ENCODE measurements at places on chromosomes 16 and 17.

DNA sequence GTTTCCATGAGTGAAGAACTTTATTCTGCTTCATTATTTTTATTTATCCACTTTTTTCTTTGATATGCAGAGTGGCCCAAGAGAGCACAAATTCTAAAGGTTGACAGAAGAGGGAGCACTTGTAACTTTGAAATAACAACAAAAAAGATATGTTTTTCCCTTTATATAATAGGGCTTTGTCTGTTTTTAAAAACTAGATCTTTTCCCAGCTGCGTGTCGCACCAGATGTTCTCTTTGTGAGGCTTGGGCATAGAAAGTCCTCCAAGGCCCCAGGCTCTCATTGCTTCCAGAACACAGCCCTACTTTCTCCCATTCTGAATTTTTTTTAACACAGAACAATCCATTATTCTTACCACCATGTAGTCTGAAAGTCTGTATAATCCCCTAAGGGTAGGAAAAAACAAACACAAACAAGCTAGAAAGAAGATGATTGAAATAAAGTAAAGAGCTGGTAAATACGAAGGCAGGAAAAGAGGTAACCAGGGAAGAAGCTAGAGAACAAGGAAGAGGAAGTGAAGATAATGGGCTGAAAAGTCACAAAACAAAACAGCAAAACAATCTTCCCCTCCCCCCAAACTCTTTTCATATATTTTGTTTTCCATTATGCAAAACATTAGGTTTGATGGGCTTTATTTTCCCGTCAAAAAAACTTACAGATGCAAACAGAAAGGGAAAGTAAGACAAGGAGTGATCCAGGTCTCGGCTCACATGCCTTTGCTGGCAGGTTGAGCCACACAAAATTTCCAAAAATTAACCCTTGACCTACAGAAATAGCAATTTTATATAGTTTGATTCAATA lies 160.4 kb downstream of the ABCA8 start:
- no peak for DNase-seq

DNA sequence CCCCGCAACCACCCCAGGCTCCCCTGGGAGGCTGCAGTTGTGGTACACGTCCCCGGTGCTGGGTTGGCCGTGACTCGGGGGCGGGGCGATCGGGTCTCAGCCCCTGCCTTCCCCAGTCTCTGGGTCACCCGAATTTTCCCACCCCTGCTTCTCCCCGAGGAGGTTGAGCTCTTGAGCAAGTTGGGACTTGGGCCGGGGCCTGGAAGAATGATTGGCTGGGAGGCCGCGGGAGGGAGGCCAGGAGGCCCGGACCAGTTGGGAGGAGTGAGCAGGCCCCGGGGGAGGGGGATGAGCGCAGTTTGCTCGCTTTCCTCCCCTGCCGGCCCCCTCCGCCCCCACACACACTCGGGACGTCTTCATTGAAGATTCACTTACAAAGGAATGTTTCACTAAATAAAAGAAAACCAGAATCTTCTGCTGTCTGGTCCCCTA lies 4.5 kb upstream of the HEXIM1 start:
- DNase-seq, result no peak

DNA sequence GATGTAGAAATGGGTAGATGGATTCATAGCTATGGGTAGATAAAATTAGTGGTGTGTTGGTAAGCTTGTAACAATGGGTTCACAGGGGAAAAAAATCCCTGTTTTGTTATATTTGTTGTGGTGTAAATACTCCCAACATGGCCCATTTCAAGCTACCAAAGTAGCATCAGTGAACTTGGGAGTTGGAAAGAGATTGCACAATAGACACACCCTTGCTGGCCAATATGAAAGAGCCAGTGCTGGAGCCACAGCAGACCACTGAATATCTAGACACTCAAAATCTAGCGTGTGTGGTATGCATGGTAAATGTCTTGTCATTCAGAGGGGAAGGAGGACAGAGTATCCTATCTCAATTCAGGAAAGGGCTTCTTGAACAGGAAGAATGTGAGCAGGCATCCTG lies 565.1 kb upstream of the SALL1 start:
- no peak for DNase-seq

- no peak for DNase-seq
Observed at GRCh38 chr17:4635823-4636375, 5.6 kb downstream of the ALOX15 start.

- DNase-seq, result no peak
Observed at GRCh38 chr17:83179374-83179773, 100.0 kb downstream of the METRNL start.

- DNase-seq, result no peak
Observed at GRCh38 chr17:82876602-82877379, 37.0 kb upstream of the ZNF750 start.

DNA sequence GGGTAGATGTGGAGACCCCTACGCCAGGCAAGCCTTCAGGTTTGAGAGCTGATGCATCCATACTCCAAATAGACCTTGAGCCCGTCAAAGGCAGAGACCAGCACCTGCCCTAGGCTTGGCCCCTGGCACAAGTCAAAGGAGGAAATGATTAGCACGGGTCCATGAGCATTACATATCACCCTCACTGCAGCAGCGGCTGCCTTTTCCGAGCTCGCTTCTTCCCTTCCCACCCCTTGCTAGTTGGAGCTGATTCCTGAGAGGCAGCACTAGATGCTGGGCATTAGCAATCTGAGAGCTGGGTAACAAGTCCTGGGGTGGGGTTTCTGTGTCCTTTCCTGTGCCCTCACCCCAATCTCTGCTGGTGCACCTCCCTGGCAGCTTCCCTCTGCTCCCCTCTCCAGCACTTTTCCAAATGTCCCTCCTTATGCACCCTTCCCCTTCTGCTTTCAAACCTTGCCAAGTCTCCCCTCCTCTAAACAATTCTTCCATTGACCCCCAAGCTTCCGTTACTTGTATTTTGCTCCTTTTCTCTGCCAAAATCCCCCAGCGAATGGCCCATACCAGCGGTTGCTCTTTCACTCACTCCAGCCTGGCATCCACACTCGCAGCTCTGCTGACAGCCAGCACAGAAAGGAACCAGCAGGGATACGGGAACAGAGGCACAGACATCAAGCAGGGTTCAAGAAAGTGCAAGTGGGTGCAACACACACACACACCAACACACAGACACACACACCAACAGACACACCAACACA lies 3.0 kb downstream of the CDRT4 start:
- no peak for DNase-seq

DNA sequence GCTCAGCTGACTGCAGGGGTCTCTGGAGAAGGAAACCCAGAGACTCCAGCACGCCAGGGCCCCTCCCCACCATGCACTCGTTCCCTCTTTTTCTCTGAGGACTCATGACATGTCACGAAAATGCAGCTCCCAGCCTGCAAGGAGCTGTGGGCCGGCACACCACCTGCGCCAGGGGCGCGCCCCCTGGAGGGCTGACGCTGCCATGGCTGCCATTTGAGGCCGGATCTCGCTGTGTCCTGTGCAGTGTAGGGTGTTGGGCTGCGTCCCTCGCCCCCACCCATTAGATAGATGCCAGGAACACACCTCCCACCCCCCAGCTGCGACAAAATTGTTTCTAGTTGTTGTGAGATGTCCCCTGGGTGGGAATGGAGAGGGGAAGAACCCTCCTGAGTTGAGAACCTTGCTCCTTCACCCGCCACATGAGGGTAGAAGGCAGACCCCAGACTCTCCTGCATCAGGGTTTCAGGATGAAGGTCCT lies 8.2 kb downstream of the SYNGR2 start:
- DNase-seq, result peak; percentile 70

GRCh38 chr17:38454532-38454931 lies 26.3 kb downstream of the ARHGAP23 start:
- no peak for DNase-seq

- no peak for DNase-seq
Observed at GRCh38 chr17:58741121-58741625, 14.5 kb upstream of the PPM1E start.

- no peak for DNase-seq
Observed at GRCh38 chr16:87976665-87977064, 25.4 kb downstream of the BANP start.

DNA sequence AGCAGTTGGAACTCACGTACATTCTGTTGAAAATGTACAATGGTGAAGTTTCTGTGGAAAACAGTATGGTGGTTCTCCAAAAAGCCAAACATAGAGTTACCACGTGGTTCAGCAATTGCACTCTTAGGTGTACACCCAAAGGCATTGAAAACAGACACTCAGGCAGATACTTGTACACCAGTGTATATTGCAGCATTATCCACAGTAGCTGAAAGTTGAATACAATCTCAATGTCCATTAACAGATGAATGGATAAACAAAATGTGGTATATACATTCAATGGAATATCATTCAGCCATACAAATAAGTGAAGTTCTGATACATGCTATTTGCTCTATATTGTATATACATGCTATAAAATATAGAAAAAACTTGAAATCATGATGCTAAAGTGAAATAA lies 23.2 kb downstream of the TBX2 start:
- no peak for DNase-seq

DNA sequence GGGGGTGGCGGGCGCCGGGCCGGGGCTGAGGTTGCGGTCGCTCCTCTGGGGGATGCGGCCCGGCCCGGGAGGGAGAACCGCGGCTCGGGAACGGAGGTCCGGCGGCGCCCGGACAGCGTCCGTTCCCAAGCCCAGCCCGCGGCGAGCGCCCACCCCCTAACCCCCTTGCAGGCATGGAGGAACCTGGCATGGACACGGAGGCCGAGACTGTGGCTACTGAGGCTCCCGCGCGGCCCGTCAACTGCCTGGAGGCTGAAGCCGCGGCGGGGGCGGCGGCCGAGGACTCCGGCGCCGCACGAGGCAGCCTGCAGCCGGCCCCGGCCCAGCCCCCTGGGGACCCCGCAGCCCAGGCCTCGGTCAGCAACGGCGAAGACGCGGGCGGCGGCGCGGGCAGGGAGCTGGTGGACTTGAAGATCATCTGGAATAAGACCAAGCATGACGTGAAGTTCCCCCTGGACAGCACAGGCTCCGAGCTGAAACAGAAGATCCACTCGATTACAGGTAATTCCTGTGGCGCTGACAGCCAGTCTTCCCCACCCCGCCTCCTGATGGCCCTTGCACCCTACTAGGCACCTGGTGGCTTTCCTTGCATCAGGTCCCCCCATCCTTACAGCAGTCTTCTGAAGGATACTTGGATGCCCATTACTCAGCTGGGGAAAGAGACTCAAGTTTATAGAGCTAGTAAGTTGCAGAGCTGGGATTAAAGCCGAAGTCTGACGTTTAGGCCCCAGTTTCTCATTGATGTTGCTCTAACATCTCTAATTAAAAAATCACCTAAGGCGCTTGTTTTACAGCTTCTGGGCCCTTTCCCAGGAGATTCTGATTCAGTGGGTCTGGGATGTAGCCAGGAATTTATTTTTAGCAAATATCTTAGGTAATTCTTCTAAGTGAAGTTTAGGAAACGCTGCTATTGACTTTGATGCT lies 514 bp downstream of the UBFD1 start:
- DNase-seq, result no peak

DNA sequence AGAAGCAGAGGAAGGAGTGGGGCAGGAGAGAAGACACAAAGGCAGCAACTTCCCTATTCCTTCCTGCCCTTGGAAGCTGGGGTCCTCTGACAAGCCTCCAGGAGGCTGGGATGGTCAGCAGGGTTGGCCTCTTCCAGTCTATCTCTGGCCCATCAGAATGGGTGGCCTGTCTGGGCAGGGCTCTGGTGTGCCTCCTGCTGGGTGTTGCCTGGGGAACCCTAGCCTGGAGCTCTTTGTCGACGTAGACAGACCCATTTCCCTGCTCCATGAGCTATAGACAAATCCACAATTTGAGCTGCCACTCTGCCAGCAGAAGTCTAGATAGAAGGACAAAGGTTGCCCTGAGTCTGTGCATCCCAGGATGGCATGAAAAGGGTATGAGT lies 11.4 kb downstream of the IGFBP4 start:
- no peak for DNase-seq

All from activated T-cell treated with anti-CD3 and anti-CD28 coated beads for 1 hour (primary cell).